ENCODE measurements at places on chromosomes 6 and 20. TPM values are rescaled to one million over a fixed set of nuclear protein-coding genes. Genes with fewer than 3 reads are reported as not detected.

RWDD2A gene
- 0.84 TPM for polyA plus RNA-seq

DUSP15 gene
- 0.58 TPM for polyA plus RNA-seq

ELOVL5 gene
- polyA plus RNA-seq = 20.1 TPM

MLIP gene
- polyA plus RNA-seq = 4.1 TPM

CST4 gene
- polyA plus RNA-seq = not detected

LGSN gene
- not detected for polyA plus RNA-seq

ZSCAN23 gene
- 0.14 TPM for polyA plus RNA-seq

FAM110A gene
- 27.0 TPM for polyA plus RNA-seq

Data from esophagus (tissue), 2 donors.